ENCODE measurements at places on chromosomes 2 and 18. TPM values are rescaled to one million over a fixed set of nuclear protein-coding genes. Genes with fewer than 3 reads are reported as not detected.

MAPRE3 gene
- total RNA-seq: 16.1 TPM

CRYGD gene
- not detected for total RNA-seq

GRCh38 chr2:58984731-58985130, 743.6 kb upstream of the FANCL start:
- H3K4me3 ChIP-seq: no peak overlapping the region
- no peaks in the 10 kb centered on the region for H3K27me3 ChIP-seq
- no peak overlapping the region for H3K27ac ChIP-seq
- H3K36me3 ChIP-seq: no peaks in the 10 kb centered on the region
- H3K4me1 ChIP-seq: no peaks in the 10 kb centered on the region
- no peak for DNase-seq

- DNase-seq: no peak
- no peaks in the 10 kb centered on the region for H3K27me3 ChIP-seq
- H3K4me3 ChIP-seq: no peak overlapping the region
- H3K4me1 ChIP-seq: no peaks in the 10 kb centered on the region
- no peak overlapping the region for H3K27ac ChIP-seq
- no peaks in the 10 kb centered on the region for H3K36me3 ChIP-seq
These were observed 267.6 kb downstream of the METTL4 start for GRCh38 chr18:2303517-2304238.

GRCh38 chr2:225766431-225766830, 366.9 kb downstream of the NYAP2 start:
- no peaks in the 10 kb centered on the region for H3K36me3 ChIP-seq
- H3K27me3 ChIP-seq: no peaks in the 10 kb centered on the region
- H3K4me1 ChIP-seq: peaks cover 2% of the 10 kb centered on the region

GRCh38 chr18:45786941-45787340, 38.5 kb upstream of the SIGLEC15 start:
- no peaks in the 10 kb centered on the region for H3K27me3 ChIP-seq
- H3K4me1 ChIP-seq: no peaks in the 10 kb centered on the region
- H3K27ac ChIP-seq: no peak overlapping the region
- no peak for DNase-seq
- no peaks in the 10 kb centered on the region for H3K36me3 ChIP-seq

DNA sequence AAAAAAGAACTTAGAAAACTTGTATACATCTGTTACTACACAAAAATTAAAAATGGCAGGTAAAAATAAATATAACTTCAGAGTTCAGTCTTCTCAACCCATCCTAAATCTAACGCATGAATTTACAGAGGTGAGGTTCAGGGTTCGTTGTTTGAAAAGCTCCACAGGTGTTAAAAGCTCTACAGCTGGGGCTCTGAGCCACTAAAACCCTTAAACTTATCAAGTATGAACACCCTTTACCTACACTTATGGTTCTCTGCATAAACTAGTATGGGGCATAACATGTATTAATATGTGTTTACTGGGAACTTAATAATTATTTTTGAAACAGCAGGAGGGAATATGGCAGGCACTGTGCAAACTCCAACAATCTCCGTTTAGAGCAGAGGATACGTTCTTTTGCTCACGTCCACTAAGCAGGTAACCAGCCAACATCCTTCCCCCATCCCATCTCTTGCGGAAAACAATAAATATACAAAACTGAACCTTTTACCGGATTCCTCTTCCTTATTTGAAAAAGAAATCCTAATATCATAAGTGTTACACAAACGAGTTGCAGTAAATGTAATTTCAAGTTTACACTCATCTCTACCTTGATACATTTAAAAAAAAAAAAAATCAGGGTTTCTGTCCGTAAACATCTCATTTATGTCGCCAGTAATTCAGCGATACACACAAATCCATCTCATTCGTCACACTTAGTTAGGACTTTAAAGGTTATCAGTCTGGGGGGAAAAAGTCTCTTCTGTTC, 1.3 kb downstream of the PIAS2 start:
- H3K4me3 ChIP-seq: peak overlapping the region; percentile 71
- no peaks in the 10 kb centered on the region for H3K36me3 ChIP-seq
- H3K4me1 ChIP-seq: no peaks in the 10 kb centered on the region
- no peak overlapping the region for H3K27ac ChIP-seq

DNA sequence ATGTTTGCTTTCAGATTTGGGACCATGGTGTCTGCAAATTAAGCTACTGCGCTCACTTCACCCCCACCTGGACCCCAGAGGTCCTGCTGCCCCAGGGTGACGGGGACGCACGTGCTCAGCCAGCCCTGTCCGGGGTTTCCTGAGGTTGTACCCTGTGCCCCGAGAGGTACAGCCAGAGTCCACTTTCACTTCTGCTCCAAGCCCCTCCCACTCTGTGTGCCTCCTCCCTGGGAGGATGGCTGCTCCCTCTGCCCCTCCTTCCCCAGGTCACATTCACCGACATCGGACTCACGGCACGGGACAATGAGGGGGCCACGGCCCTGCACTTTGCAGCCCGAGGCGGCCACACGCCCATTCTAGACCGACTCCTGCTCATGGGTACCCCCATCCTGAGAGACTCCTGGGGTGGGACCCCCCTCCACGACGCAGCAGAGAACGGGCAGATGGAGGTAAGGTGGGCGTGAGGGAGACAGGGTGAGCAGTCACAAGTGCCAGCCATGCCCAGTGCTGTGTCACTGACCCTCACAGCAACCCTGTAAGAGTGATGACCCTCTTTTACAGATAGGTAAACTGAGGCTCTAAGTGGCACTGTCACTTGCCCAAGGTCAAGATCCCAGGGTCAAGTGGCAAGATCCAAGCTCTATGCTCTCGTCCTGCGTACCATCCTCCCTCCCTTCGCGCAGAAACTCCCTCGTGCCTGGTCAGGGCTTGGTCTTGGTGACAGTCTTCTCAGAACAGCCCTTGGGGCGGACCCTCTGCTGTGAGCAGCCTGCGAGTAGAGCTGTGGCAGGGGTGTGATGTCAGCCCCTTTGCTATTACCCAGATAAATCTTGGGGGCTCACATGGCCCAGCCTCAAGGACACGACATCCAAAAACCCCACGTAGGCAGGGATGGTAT, 7.6 kb downstream of the ESPNL start:
- no peak overlapping the region for H3K27ac ChIP-seq
- no peaks in the 10 kb centered on the region for H3K36me3 ChIP-seq
- H3K4me1 ChIP-seq: no peaks in the 10 kb centered on the region
- H3K27me3 ChIP-seq: no peaks in the 10 kb centered on the region

- no peaks in the 10 kb centered on the region for H3K27me3 ChIP-seq
- H3K27ac ChIP-seq: no peak overlapping the region
- no peaks in the 10 kb centered on the region for H3K36me3 ChIP-seq
- H3K4me1 ChIP-seq: no peaks in the 10 kb centered on the region
- no peak overlapping the region for H3K4me3 ChIP-seq
These were observed 78.2 kb downstream of the TCF4 start for GRCh38 chr18:55509631-55510324.

- no peak overlapping the region for H3K4me3 ChIP-seq
- no peaks in the 10 kb centered on the region for H3K27me3 ChIP-seq
- DNase-seq: no peak
- H3K27ac ChIP-seq: no peak overlapping the region
- H3K4me1 ChIP-seq: no peaks in the 10 kb centered on the region
These were observed 52.5 kb upstream of the CCDC150 start for GRCh38 chr2:196587056-196587455.

DNA sequence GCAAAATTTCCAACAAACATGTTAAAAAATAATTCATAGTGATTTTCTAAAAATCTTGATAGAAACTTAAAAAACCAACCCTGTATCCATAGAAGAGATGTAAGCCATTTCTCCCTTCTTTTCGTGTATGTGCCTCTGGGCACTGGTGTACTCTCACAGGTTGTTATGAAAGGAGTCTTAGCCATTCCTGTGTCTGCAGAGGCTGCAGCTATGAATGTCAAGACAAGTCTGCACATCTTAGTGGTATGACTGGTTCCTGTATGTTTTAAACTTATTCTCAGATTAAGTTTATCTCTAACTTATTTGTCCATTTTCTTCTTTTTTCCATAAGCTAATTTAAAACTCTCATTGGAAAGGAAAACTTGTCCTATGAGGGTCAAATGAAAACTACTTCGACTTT, 84.0 kb downstream of the DPP4 start:
- DNase-seq: no peak
- H3K4me3 ChIP-seq: no peak overlapping the region
- H3K4me1 ChIP-seq: no peaks in the 10 kb centered on the region
- no peaks in the 10 kb centered on the region for H3K36me3 ChIP-seq
- H3K27me3 ChIP-seq: no peaks in the 10 kb centered on the region
